ENCODE measurements at places on chromosomes 12 and 14. TPM values are rescaled to one million over a fixed set of nuclear protein-coding genes. Genes with fewer than 3 reads are reported as not detected.

The LRRK2 gene
- 1.5 TPM for total RNA-seq

The PRB2 gene
- total RNA-seq: not detected

The CLEC4D gene
- not detected for total RNA-seq

The SPIC gene
- not detected for total RNA-seq

The THAP2 gene
- total RNA-seq: 4.2 TPM

The RFLNA gene
- not detected for total RNA-seq

The CMTM5 gene
- total RNA-seq: not detected

The RBP5 gene
- total RNA-seq: not detected

The ZFYVE26 gene
- 5.0 TPM for total RNA-seq

The KCNA5 gene
- total RNA-seq: 0.03 TPM

The MUCL1 gene
- total RNA-seq: not detected

The GALNT4 gene
- 12.9 TPM for total RNA-seq

The AKAP5 gene
- 0.36 TPM for total RNA-seq

The KLRF2 gene
- total RNA-seq: not detected

The IGFBP6 gene
- 246 TPM for total RNA-seq

The TMEM233 gene
- total RNA-seq: not detected

All from A549 treated with AZD2906 at 1 μM for 4 hours (cell line).